Stimulated activated CD8-positive, alpha-beta memory T cell treated with anti-CD3 and anti-CD28 coated beads, Interleukin-4, amount 100 ng/mL, for 1 hour (primary cell): ENCODE measurements at places on chromosomes 3 and 15.

DNA sequence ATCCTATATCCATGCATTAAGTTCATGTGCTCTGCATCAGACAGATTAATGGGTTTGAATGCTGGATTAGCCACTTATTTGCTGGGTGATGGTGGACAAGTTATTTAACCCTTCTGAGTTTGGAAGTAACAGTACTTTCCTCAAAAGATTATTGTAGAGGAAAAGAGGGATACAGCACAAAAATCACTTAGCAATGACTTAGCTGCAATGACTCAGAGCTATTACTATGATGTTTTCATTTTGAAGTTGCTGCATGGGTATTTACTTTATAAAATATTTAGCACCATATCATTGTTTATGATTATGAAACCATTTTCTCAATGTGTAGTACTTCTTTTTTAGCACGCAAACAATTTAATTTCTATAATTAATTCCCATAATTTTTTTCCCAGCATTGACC is 248.4 kb downstream of the MYRIP start:
- DNase-seq, result no peak

- no peak for DNase-seq
These were observed 80.9 kb downstream of the PEX5L start for GRCh38 chr3:179955809-179956208.

DNA sequence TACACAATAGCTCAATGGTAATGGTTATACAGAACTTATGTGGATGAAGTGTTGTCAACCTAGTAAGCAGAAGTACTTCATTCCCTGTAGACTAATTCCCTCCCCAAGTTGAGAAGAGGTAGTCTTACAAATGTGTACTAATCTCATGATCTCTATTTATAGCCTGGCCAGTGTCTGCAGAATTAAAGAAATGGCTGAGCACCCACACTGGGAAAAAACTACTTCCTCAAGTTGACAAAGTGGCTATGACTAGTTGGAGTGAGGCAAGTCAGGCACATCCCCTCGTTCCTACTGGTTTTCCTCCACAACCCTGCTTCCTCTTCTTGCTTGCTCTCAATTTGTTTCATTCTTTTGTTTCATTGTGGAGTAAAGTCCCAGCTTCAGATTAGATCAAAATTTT is 566.7 kb upstream of the ZNF717 start:
- DNase-seq, result no peak

DNA sequence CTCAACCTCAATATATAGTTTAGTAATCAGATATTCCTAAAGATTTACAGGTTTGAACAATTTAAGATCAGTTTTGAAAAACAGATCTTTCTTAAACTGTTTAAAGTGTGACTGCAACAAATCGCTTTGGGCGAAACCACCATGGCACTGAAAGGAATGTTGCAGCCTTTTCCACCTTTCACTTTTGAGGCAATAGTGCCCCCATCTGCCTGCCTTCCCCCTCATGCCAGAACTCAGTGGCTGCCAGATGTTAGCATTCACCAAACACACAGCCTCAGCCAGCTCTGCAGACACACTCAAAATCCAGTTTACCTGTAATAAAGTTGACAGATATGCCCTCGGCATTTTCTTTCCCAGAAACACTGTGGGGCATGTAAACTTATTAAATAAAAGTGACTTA is 3.3 kb downstream of the LYSMD4 start:
- no peak for DNase-seq

- DNase-seq, result no peak
These were observed 1.9 kb downstream of the SYN2 start for GRCh38 chr3:12005951-12006625.

GRCh38 chr3:189258261-189258660 is 86.5 kb downstream of the TPRG1 start:
- DNase-seq, result no peak

- no peak for DNase-seq
These were observed 317.3 kb downstream of the ZNF385D start for GRCh38 chr3:21433751-21434150.

DNA sequence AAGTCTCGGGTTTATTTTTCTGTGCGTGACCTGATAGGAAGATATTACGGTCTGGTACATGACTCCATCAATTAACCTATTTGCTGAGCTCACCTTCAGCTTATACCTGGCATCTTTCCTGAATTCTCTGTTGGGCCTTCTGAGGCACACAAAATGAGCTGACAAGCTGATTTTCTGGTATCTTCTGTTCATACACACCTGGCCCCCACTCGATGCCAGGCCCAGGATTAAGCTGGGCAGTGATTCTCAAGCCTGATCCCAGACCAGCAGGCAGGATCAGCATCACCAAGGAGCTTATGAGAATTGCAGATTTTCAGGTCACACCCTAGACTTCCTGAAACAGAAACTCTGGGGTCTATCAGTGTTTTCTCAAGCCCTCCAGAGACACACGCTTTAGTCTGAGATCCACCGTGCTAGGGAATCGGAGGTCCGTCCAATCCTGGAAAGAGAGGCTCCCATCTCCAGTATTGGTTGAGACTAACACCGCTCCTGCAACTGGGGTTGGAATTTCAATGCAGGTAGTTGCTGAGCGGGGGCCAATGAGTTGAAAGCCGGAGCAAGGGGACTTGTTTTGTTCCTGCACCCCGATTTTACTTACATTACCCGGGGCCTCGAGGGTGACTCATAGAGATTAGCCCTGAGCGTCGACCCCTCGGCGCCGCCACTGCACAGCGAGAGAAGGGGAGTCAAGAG is 636 bp upstream of the EIF1B start:
- no peak for DNase-seq

DNA sequence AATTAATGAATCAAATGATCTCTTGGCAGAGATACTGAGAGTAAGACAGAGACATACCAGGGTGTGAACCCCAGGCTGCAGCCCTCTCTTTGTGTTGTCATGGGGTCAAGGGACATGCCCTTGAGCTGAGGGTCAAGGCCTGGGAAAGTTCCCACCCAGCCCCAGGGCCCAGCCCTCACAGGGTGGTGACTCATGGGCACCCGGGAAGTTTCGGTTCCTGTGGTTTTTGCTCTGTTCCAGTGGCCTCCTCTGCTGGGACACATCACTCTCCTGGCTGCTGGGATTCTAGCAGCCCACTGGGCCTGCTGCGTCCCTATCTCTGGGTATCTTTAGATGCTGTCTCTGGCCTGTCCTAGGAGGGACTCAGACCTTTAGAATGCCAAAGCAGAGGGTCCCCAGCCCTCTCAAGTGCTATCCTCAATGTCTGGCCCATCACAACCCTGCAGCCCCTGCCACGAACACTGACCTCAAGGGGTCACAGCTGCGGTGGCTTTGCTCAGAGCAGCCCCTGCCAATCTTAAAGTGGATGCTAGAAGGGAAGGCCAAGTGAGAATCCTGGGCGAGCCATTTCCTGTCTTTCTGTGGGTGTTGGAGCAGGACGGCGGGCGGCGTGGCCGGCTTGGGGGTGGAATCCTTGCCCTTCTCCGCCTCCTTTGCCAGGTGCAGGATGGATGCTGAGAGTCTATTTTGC is 148.4 kb upstream of the TLE3 start:
- DNase-seq, result no peak

DNA sequence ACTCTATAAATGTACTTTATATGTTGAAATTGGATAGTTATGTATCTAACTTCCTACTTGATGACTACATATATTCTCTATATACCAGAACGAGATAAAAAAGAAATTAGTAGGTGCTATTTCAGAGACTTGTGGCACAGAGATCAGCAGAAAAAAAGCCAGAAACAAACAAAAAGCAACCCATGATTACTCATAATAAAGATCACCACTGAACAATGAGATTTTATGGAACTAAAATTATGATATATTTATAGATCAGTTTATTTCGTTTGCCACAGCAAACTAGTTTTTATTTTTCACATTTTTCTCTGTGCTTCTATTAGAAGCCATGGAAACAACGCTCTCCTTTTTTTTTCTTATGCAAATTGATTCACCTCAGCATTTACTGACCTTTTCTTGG is 15.1 kb upstream of the PROK2 start:
- no peak for DNase-seq
